Mononuclear cell (primary cell): ENCODE measurements at places on chromosomes 3 and 15. TPM values are rescaled to one million over a fixed set of nuclear protein-coding genes. Genes with fewer than 3 reads are reported as not detected.

The GPR176 gene
- 0.21 TPM for total RNA-seq

The CHL1 gene
- total RNA-seq, result 1.8 TPM

The SAMD7 gene
- not detected for total RNA-seq

The SIDT1 gene
- 38.5 TPM for total RNA-seq

The DUOXA2 gene
- total RNA-seq, result not detected

The ALDH1A2 gene
- total RNA-seq, result 2.0 TPM

The TEX9 gene
- 2.2 TPM for total RNA-seq

The TICRR gene
- 0.10 TPM for total RNA-seq

The EXD1 gene
- not detected for total RNA-seq

The TMEM207 gene
- not detected for total RNA-seq

The KBTBD13 gene
- total RNA-seq, result under 0.01 TPM

The CPNE9 gene
- total RNA-seq, result not detected

The ALDH1A3 gene
- total RNA-seq, result 0.10 TPM

The GOLGA8K gene
- 0.84 TPM for total RNA-seq

The C3orf49 gene
- total RNA-seq, result not detected

The LYZL4 gene
- total RNA-seq, result not detected

The FMN1 gene
- 31.2 TPM for total RNA-seq

The STXBP5L gene
- not detected for total RNA-seq

The THBS1 gene
- total RNA-seq, result 171 TPM

The THRB gene
- 0.94 TPM for total RNA-seq

The SLC22A14 gene
- 0.10 TPM for total RNA-seq

The WNT5A gene
- total RNA-seq, result 0.42 TPM

The FRMD5 gene
- total RNA-seq, result not detected

The C3orf20 gene
- total RNA-seq, result 0.21 TPM

The SPCS1 gene
- total RNA-seq, result 44.7 TPM

The SPINK8 gene
- not detected for total RNA-seq

The ESYT3 gene
- 0.21 TPM for total RNA-seq

The ZNF621 gene
- total RNA-seq, result 5.6 TPM

The MINAR1 gene
- total RNA-seq, result 0.42 TPM

The LRRC15 gene
- 0.10 TPM for total RNA-seq

The CTXN2 gene
- total RNA-seq, result not detected

The GPR15 gene
- 40.1 TPM for total RNA-seq

The DET1 gene
- 2.2 TPM for total RNA-seq

The TTC21A gene
- 5.6 TPM for total RNA-seq

The FAM174B gene
- 1.5 TPM for total RNA-seq

The NEK10 gene
- total RNA-seq, result 0.63 TPM

The RARRES1 gene
- not detected for total RNA-seq

The TRPM1 gene
- not detected for total RNA-seq
